ENCODE measurements at places on chromosomes 7 and 10.
A peak's percentile ranks its signal among the peaks of the same experiment; 100 is the strongest.

DNA sequence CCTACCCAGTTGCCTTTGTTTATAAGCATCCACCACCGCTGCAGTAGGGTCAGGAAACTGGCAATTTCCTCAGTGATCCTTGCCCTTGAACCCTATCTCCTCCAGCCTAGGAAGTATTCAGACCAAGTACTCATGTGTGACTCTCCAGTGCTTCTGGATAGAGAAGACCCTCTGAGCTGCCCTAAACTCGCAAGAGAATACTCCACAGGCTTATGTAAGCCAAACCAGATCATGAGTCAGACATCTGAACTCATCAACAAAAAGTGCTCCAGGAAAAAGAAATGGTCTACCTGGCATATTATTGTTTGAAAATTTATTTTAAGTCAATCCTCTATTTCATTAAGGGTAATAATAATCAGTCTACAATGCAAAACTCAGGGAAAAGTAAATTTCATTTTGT, 101.3 kb downstream of the KAT6B start:
- no peak for DNase-seq

DNA sequence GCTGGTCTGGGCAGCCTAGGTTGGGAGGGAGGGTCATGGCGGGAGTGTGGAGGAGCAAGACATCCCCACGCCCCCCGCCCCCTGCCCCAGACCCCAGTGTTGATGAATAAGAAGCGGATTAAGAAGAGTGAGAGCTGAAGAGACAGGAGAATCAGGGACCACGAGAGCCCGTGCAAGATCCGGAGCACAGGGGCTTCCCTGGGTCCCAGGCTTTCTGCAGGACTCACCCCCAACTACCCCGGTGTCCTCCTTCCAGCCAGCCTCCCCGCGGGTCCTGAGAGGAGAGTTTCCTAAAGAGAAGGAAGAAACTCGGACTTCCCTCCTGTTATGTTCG, 20.1 kb downstream of the GHRHR start:
- peak; percentile 40 for DNase-seq

GRCh38 chr7:137920637-137921399, 74.0 kb upstream of the DGKI start:
- DNase-seq: no peak

DNA sequence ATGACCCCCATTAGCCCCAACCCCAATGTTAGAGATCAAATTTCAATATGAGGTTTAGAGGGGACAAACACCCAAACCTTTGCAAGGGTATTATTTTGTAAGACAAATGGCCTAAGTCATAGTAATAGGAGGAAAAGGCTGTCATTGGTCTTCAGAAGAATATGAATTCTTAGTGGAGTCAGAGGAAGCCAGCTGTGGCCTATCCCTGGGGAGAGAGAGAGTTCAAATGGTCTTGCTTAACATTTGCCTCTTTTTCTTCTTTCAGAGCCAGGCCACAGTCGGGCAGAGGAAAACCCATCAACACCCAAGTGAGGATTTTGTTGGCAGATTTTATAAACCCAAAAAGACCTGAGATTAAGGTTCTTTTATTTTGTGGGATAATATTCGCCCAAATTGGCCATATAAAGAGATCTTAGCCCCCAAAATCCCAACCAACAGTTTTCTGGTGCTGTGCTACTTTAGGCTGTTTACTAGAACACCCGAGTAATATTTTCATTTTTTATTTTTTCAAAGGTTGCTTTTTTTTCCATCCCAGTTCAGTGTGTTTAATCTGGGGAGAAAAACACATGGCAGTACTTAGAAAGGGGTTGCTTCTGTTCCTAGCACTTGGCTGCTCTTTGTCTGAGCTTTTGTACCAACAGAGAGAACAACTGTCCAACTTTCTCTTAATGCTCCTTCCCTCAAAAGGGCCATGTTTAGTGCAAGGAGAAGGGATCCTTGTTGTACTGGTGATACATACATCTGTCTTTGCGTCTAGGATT, 26.8 kb upstream of the ARMC3 start:
- DNase-seq: no peak

GRCh38 chr7:139940866-139941265, 111.8 kb downstream of the TBXAS1 start:
- DNase-seq: no peak

DNA sequence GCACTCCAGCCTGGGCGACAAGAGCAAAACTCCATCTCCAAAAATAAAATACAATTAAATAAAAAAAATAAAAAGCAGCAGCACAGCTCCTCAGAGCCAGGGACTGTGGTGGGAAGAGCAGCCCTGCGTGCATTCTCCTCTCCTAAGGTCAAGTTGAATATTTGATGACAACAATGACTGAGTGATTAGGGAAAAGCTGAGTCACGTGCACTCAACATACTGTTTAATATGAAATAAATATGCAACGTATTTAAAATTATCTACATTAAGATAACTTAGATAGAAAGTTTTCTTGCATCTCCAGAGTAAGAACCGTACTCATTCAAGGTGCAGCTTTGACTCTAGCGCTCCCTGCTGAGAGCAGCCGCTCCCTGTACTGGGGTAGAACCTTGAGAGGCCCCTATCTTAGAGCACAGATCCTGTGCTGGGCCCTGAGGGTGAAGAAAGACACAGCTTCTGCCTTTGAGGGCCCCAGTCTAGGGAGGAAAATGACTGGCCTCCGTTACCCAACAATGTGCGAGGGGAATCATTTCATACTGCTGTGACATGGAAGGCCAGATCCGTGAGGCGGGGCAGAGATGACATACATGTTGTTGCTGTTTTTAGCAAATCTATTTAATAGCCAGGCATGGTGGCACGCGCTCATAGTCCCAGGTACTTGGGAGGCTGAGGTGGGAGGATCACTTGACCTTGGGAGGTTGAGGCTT, 81.1 kb downstream of the SVIL start:
- no peak for DNase-seq

- DNase-seq: no peak
Observed at GRCh38 chr10:6871128-6871527, 291.1 kb upstream of the PRKCQ start.

DNA sequence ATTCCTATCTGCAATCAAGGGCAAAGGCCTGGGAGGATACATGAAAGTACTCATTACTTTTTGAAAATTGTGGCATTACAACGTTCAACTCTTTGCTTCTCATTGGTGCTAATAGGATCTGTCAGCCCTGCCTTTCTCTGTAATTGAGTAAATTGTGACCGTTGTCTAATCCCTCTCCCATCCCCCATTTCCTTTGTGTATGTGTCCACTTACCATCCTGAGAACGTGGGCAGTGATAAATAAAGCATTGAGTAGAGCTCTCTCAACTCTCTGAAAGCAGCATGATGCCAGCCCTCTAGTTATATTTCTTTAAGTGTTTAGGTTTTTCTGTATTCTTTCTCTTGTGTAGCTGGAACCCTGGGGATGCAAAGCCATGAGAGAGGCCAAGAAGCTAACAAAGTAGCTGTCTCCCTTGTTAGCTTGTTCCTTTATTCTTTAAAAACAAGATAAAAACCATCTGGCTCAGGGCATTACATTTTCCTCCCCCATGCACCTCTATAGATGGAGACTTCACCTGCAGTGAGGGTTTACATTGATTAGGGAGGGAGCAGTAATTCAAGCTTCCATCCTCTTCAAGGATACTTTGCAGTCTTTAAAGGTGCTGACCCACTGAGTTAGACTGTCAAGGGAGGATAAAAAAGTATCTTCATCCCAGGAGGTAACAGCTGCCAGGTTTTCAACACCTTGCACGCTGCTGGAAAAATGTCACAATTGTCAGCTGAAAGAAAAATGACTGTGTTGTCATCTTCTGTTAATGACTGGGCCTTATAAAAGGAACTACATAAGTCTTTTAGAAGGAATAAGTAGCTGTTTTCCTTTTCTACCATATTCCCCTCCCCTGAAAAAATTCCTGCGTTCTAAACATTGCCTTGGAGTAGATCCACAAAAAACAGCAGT, 112.3 kb downstream of the BTRC start:
- no peak for DNase-seq

GRCh38 chr7:102412548-102412947, 16.4 kb downstream of the PRKRIP1 start:
- peak; percentile 71 for DNase-seq

- DNase-seq: no peak
Observed at GRCh38 chr10:108427146-108427545, 1262.6 kb upstream of the SORCS1 start.

GRCh38 chr10:129131457-129132132, 335.4 kb upstream of the MGMT start:
- no peak for DNase-seq

- DNase-seq: no peak
Observed at GRCh38 chr10:59976909-59977308, 70.6 kb upstream of the CCDC6 start.

DNA sequence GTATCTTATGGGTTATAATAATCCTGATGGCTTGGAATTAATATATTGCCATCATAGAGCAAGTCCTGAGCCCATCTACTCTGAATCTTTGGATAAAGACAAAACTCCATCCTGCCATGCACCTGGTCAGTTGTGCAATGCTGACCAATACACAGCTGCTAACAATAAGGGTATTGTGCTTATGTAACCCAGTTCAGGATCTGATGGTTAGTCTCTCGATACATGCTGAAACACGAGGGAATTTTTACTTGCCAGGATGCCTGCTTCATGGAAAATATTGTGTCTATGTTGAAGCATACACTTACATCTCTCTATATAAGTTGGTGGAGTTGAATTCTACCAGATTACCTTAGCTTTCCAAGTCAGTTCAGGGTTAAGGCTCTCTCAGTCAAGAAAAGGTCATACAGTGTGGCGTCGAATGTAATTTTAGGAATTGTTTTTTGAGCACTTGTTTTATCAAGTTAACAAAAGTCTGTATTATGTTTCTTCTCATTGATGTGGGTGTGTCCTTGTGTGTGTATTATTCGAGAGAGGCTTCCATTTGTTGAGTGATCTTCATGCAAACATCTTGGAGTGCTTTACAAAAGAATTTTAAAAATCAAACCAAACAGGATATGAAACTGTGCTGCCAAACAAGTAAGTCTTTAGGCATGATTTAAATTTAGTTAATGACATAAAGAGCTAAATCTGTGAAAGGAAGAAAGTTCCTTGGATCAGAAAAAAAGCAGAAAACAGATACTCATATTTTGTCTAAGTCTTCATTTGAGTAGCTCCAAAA, 449.1 kb downstream of the SUGCT start:
- no peak for DNase-seq

Measured in dorsolateral prefrontal cortex (tissue), 122 donors.